ENCODE measurements at places on chromosomes 6 and 20.
A peak's percentile ranks its signal among the peaks of the same experiment; 100 is the strongest.

DNA sequence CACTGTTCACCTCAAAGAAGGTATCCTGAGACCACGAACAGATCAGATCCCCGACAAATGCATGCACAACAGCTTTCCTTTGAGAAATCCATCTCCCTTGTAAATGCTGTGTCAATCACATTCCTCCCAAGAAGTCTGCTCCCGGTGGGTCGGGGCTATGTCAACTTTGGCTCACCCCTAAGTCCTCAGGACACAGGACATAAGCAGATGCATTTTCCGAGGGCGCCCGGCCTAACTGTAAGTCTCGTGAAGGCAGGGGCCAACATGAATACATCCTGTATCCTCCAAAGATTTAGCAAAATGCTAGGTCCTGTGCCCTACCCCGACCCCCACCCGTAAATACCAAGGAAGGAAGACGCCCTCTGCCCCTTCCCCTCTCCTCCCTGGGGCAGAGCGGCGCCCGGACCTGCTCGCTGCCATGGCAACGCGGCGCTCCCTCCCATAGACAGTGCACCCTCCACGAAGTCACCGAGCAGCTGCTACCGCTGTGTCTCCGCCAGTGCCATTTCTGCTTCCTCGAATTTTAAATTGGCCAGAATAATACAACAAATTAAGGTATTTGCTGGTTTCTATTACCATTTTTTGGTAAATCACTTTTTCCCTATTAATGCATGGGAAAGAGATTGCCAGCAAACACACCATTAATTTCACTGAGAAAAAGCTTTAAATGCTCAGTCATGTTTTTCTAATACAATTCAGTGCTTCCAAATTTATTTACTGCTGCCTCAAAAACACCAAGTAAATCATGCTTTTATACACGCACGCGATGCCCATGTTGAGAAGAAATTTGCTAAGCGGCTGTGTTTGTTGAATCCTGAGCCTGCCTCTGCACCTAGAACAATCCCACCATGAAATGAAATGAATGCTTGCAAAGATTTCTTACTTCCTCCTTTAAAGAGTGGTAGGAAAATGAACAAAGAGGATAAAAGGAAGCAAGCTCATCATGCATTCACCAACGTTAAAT lies 100.6 kb downstream of the PCSK2 start:
- no peak for DNase-seq

DNA sequence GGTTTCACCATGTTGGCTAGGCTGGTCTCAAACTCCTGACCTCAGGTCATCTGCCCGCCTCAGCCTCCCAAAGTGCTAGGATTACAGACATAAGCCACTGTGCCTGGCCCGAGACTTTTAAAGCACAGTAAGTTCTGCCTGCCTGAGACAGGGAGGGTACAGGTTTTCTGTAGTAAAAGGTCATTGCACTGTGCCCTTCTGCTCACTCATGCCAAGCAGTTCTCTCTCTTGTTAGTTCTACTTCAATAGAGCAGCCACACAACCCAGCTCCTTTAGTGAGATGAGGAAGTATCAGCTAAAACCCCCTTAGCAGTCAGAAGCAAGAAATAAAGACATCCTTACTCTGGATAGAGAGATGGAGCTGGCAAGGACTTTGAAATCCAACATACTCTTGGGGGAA lies 52.4 kb upstream of the ARMH2 start:
- DNase-seq: no peak

- no peak for DNase-seq
These were observed 1016.0 kb downstream of the EYS start for GRCh38 chr6:64691064-64691463.

DNA sequence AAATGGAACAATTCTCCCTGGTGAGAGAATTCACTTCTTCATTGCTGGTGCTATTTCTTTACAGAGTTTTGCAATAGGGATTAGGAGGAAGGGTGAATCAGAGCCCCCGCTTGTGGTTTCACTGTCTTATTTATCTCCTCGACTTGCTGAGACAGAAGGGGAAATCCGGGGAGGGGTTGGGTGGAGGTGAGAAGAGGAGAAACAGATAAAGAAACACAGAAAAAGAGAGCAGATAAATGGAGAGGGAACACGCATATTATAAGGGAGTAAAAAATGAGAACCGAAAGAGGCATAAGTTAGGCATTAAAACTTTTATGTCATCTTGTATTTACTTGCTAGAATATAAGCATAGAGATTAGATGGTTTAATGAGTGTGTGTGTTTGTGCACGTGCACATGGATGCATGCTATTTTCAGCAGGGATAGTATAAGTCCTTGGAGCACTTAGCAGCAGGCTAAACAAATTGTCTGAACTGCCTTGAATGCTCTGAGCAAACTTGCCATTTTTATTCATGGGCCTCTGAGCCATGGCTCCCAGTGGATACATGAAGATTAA lies 105.0 kb downstream of the OLIG3 start:
- peak; percentile 33 for DNase-seq

GRCh38 chr6:170024940-170025339 lies 265.9 kb downstream of the DLL1 start:
- no peak for DNase-seq

DNA sequence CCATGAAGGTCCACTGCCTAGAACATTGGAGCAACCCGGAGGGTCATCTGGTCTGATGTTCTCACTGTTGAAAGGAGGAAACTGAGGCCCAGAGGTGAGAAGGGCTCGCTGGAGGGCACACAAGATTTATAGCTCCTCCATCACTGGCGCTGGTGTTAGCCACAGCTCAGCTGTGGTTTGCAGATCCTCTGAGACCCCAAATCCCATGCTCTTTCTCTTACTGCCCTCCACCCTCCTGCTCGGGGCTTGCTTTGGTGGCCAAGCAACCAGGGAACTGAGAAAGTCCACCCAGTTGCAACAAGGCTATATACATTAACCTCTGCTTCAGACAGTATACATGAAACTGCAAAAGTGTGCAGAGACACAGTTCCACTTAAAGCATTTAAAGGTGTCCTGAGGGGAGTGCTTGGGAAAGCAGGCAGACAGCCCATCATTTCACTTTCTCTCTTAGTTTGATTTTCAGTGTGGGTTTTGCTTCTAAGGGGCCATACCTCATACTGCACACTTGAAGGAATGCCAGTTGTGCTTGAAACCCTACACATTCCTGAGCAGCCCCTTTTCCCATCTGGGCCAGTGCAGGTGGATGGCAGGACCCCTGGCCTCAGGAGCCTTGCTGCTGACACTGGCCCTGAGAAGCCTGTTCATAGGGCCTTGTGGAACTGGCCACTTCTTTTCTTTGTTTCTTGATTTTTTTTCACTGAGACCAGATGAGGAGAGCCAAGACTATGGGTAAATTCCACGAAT lies 347.6 kb downstream of the CDC5L start:
- no peak for DNase-seq

DNA sequence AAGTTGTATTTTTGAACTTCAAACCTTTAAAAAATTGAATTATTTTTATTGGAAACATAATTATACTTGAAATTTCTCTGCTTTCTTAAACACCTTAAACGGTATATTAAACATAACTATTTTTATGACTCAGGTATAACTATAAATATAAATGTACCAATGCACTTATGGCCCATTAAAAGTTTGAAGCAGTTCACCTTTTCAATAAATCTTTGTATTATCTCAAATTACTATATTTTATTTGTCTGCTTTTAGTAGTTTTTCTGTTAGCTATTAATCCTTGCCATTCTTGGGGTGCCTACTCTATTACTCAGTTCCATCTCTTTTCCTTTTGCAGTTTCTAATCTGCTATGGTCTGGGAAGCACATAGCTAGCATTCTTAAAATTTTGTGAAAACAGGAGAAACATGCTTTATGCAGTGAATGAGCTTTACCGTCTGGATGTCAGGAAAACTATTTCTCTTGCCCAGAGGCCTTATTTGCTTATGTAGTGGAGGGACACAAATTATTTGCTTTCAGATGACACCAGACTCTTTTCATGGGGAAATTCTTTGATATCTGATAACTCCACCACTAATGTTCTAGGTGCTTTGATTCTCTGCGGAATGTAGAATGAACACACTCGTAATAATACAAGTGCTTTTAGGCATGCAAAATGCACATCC lies 378.9 kb upstream of the CITED2 start:
- no peak for DNase-seq

- no peak for DNase-seq
These were observed 208.7 kb downstream of the COL9A1 start for GRCh38 chr6:70094156-70094555.

- DNase-seq: no peak
These were observed 46.4 kb upstream of the COL21A1 start for GRCh38 chr6:56293781-56294180.

DNA sequence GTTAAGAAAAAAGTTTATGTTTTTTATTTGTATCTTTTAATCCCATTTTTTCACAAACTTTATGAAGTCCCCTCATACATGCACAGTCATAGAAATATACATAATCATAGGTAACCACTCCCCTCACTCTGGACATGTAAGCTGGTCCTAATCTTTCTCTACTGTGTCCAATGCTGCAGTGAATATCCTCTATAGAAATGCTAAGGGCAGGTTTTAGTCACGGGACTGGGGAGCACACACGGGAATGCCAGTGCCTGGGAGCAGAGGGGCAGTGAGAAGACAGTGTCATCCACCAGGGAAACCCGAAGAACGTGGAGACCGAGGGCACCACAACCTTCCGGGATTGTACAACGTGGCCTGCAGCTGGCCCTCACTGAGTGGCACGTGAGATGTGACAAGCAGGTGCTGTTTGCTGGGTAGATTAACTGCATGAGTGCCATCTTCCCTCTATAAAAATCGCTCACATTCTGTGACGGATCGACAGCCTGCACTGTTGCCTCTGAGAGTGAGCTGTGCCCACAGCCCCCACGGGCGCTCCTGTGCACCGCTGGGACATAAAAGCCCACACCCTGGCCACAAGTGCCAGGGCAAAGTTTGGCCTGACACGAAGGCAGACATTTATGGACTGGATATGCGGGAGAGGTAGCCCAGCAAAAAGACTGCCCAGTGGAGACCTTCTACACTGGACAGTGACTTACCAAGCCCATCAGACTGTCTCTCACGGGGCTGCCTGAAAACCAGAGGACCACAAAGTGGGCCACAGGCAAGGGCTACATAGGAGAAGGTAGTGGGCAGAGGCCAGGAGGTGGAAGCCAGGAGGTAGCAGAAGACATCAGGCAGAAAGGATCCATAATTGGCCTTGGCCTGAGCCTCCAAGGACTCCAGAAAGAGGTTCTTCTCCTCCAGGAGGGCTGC lies 63.2 kb downstream of the FGD2 start:
- no peak for DNase-seq

GRCh38 chr6:163030980-163031379 lies 303.2 kb downstream of the PACRG start:
- no peak for DNase-seq

DNA sequence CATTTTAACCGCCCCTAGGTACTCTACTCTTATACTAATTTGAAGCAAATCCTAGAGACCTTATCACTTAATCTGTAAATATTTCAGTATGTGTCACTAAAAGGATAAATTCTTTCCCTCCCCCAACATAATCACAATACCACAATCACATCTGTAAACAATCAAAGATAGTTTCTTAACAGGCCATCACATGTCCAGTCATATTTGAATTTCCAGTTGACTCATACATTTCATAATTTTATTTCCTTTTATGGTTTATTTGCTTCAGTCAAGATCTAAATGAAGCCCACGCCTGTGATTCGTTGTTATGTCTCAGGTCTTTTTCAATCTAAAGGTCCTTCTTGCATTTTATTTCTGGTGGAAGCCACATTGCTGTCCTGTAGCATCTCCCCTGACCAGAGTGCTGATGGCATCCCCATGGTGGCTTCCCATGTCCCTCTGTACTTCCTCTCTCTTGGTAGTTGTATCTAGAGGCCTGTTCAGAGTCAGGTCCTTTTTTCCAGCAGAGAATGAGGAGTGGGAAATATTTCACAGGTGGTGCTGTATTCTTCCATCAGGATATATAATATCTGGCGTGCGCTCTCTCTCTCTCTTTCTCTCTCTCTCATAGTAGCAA lies 128.6 kb upstream of the SLC22A23 start:
- no peak for DNase-seq

DNA sequence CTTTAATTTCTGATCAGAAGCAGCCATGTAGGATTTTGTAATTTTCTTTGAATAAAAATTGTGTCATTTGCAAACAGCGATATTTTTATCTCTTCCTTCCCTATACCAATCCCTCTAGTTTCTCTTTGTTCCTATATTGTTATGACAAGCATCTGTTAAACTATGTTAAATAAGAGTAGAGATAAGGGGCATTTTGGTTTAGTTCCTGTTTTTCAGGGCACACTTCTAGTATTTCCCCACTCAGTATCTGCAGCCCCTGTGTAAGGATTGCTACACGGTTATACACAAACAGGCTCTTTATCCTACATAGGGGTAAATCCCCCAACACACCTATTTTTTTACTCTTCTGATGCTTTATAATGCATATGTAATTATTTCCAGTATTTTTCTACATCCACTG lies 42.1 kb downstream of the TRERF1 start:
- no peak for DNase-seq

DNA sequence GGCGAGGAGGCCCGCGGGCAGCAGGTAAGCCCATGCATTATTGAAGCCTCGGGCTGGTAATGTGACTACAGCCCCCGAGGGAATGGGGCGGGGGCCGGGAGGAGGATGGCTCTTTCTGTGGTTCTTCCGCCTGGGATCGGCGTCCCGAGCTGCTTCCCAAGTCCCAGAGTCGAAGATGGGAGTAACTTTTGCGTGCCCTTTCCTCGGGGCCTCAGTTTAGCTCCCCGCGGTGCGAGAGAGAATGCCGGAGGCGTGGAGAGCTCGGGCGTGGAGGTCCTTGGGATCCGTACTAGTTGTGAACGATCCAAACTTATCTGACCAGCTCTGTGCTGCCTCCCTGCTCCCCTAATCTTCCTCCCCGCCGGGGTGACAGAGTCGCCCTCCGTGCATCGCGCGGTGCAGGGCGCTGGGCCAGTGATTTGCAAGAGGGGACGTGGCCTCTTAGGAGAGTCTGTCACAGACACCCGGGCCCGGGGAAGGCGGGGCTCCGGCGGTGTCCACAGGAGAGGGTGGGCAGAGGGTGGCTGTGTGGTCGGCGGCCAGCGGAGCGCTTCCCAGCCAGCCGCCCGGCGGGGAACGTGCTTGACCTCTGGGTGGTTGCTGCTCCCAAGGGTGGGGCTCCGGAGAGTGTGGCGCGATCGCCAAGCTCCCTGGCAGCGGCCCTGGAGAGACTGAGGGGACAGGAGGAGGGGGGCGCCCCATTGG lies 815 bp downstream of the UTRN start:
- DNase-seq: no peak

DNA sequence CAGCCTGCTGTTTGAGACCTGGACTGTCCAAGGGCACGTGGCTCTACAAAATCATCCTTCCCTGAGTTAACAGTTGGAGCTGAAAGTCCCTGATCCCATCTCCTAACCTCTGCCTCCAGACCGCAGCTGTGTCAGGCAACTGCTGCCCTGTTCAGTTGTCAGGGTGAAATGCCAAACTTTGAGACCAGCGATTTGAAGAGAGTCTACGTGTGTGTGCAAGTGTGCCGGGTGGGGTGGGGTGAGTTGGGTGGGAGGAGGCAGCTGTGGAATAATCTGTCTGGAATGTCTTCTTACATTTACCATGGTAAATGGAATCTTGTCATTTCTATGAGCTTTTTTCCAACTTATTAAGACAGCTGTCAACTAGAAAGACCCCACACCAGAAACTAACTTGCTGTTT lies 81.0 kb upstream of the FAM8A1 start:
- no peak for DNase-seq

- DNase-seq: no peak
These were observed 504.9 kb upstream of the MARCKS start for GRCh38 chr6:113352029-113352801.

Measured in stimulated activated CD8-positive, alpha-beta memory T cell treated with anti-CD3 and anti-CD28 coated beads, Interleukin-4, amount 100 ng/mL, for 1 hour (primary cell).